ENCODE measurements at places on chromosomes 7 and 10.
A peak's percentile ranks its signal among the peaks of the same experiment; 100 is the strongest.

- no peak for DNase-seq
These were observed 10.4 kb downstream of the ADCY1 start for GRCh38 chr7:45584261-45585210.

DNA sequence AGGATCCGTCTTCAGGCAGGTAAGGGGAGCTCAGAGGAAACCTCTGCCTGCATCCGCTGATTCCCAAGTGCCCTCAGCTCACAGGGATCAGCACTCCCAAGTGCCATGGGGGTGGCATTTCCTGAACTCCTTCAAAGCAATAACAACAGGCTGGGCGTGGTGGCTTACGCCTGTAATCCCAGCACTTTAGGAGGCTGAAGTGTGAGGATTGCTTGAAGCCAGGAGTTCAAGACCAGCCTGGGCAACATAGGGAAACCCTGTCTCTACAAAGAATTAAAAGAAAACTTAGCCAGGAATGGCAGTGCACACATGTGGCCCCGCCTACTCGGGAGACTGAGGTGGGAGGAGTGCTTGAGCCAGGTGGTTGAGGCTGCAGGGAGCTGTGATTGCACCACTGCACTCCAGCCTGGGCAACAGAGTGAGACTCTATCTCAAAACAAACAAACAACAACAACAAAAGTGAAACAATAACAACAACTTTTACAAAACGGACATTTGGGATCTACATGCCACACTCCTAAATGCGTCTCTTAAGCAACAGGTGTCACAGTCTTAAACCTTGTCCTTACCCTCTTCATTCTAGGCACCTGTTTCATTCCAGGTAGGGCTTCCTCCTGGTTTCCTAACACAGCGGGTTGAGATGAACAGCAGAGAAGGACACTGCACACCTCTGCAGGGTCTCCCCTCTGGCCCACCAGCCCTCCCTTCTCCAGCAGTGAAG is 73.8 kb downstream of the PAXIP1 start:
- no peak for DNase-seq

GRCh38 chr7:86647385-86648094 is 3.8 kb downstream of the GRM3 start:
- DNase-seq, result no peak

GRCh38 chr10:88347597-88348304 is 235.4 kb downstream of the RNLS start:
- no peak for DNase-seq

DNA sequence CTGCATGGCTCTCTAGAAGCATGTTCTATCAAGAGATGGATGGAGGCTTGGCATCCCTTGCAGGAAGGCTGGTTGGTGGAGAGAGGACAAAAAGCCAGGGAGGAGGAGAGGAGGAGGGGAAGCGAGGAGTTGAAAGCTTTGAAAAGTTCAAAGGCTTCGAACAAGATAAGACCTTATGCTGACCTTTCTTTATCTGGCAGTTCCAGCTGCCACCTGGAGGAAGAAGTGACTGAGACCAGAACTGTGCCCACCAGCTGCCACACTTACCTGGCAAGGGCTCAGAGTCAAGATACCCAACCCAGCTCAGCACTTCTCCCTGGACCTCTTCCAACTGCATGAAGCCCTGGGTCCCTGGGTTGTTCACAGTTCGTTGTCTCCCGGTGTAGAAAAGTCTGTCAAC is 14.8 kb downstream of the CCL24 start:
- no peak for DNase-seq

GRCh38 chr10:17074541-17074847 is 55.1 kb downstream of the CUBN start:
- no peak for DNase-seq

GRCh38 chr10:57336865-57337264 is 930.8 kb downstream of the IPMK start:
- DNase-seq, result no peak

- no peak for DNase-seq
These were observed 173.9 kb downstream of the HERPUD2 start for GRCh38 chr7:35520810-35521625.

GRCh38 chr7:114095885-114096284 is 177.1 kb upstream of the PPP1R3A start:
- DNase-seq, result no peak

- DNase-seq, result no peak
These were observed 17.1 kb downstream of the MAGI2 start for GRCh38 chr7:79436378-79436777.

DNA sequence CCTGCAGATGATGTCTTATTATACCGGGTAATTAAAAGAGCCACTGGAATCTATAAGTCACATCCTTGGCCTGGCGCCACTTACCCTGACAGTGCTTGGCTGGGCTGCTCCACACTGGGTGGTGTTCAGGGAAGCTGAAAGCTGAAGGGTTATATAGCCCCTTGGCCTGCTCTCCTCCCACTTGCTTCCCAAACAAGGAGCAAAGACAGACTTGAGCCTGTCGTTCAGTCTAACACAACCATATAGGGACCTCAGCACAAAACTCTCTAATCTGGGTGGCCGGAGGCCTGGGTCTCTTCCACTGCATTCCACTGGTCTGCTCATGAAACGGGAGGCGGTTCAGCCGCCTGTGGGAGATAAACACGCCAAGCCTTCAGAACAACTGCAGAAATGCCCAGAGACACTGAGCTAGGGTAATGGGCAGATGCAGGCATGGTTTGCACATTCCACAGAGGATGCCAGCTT is at the start of gene ACTA2:
TSS of gene ACTA2 (minus strand) at position 127 of the 465 bp plus-strand sequence. CDS start 3,843 bp downstream, outside the sequence.
- no peak for DNase-seq

DNA sequence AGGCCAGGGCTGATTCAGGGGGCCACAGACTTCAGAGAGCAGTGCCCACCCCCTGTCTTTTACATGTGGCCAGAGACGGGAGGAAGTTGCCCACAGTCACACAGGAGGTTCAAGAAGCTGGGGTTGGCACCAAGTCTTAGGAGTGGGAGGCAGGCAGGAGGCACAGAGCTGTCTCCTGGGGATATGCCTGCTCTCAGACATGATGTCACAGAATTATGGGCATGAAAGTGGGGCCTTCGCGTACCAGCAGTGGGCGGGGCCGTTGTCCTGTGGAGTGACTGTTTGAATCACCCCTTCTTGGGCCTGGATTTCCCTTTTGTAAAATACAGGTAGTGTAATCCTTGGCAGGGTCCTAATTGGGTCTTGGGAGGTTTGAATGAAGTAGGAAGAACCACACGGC is 81.2 kb upstream of the PPIF start:
- no peak for DNase-seq

GRCh38 chr10:53477313-53477675 is 704.7 kb upstream of the MBL2 start:
- no peak for DNase-seq

GRCh38 chr10:13882119-13882711 is 295.4 kb downstream of the PRPF18 start:
- DNase-seq, result no peak

DNA sequence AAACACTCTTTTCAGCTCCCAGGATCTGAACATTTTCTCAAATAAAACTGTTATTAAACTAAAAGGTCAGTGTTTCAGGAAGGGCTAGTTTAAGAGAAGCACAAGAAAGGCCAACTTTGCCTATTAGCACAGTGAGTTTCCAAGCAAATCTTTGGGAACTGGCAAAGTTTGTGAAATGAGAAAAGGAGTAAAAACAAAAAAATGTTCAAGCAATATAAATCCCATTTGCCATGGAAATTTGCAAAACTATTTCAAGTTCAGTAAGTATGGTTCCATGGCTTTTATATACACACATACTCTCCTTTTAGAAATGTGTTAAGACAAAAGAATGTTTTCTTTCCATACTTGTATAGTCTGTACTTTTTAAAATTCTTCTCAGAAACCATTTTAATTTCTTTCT is 51.5 kb downstream of the CHCHD3 start:
- no peak for DNase-seq

DNA sequence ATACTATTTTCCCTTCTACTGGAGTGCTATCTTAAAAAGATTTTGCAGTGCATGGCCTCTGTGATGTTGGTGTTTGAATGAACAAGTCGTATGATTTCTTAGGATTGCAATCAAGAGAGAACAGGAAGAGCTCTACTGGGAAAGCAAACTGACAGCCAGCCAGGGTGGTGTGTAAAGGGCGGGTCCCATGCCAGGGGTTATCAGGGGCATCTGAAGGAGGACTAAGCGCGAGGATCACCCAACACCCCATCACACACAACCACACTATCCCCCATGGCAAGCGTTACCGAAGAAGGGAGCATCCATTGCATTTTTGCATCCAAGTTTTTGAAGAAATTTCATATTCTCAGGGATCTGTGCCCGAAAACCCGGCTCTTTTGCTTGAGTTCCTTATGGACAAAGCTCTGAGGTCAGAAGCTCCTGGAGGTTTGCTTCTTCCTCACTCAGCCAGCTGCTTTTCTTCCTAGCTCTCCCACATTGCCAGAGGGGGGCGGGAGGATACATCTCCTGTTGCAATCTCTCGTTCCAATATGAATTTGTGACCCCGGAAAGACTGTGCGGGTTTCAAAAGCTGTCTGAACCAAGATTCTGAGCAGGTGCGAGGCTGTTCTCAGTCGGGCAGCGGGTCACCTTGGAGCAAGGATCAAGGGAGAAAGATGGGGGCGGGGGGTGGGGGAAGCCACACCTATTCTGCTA is 5.2 kb downstream of the NEUROD6 start:
- no peak for DNase-seq

DNA sequence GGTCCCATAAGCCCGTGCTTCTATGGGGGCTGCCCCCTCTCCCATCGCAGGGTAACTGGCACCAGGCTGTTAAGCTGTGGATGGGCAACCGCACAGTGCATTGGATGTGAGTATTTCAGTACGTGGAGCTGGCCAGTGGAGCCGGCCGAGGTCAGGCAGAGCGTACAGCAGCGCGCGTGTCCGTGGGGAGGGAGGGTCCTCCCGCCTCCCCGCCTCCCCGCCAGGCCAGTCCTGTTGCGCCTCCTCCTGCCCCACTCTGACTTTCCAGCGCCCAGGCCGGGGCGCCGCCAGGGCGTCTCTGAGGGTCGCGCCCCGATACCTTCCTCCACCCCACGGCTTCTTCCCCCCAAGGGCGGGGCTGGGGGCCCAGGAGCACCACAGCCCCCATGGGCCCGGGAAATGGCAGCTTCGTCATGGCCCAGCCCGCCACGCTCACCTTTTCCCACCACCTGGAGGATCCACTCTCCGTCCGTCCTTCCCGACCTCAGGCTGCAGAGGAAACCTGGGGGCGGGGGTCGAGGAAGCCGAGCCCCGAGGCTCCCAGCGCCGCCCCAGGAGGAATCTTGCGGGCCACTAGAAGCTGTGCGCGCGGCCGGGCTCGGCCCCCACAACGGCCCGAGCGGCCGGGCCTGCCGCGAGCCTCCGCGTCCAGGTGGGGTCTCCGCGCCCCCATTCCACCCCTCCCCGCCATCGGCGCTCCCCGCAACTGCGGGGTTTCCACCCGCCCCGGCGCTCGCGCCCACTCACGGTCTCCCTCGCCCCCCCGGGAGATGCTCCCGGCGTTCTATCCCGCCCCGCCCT is 831 bp upstream of the PFKP start:
- no peak for DNase-seq

DNA sequence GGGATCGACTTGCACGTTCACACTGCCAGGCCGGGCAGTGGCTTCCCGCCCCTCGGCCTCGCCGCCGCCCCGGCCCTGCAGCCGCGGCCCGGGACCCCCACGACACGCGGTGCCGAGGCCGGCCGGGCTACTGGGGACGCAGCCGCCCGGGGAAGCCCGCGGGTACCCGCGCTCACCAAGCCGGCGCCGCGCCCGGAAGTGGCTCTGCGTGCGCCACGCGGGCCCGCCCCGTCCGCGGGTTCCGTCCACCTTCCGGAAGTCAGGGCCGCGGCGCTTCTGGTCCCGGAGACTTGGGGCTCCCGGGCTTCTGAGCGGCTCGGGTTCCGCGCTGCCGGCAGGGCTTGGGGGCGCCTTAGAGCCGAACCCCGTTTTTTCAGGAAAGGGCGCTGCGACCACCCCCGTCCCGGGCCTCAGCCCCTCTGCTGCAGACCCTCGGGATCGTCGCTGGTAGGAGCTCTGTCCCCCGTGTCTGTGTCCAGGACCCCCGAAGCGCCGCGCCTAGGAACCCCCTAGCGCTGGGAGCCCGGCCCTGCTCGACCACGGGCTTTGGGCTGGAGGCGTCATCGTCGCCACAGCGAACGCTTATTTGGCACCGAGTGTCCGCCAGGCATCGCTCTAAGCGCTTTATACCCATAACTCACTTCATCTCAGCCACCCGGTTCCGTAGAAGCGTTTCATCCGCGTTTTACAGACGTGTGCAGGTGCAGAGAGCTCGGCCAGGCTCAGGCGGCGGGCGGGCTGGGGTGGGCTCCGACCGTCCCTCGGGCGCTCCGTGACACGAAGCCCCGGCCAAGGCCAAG is at the start of gene PSMG3:
TSS of gene PSMG3 (minus strand) at position 200 of the 800 bp plus-strand sequence. CDS start 693 bp downstream, outside the sequence.
- peak; percentile 85 for DNase-seq

DNA sequence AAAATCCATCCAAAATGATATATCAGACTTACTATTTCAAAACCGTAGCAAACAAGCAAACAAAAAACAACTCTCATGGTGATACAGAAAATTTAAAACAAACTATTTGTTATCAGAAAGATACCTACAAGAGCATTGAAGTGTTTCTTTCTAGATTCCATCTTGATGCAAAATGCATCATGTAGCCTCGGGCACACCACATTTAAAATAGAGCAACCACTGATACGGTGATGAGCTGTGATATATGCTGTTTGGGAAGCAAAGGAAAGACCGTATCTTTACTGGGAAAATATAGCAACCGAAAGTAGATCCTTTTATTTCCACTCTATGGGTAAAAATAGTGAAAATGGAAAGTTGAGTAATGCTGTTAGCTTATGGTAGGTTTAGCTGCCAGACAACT is 892.0 kb downstream of the GATA3 start:
- no peak for DNase-seq

- DNase-seq, result no peak
These were observed 52.3 kb upstream of the SEMA3D start for GRCh38 chr7:85239109-85239508.

GRCh38 chr10:116097239-116097784 is 175.7 kb downstream of the GFRA1 start:
- DNase-seq, result no peak

- no peak for DNase-seq
These were observed 16.0 kb downstream of the AFAP1L2 start for GRCh38 chr10:114388275-114388674.

Measured in activated CD8-positive, alpha-beta memory T cell treated with anti-CD3 and anti-CD28 coated beads, Interleukin-2, amount 50 U/mL, for 4 hours (primary cell).